ENCODE measurements at places on chromosomes 5 and 9.

DNA sequence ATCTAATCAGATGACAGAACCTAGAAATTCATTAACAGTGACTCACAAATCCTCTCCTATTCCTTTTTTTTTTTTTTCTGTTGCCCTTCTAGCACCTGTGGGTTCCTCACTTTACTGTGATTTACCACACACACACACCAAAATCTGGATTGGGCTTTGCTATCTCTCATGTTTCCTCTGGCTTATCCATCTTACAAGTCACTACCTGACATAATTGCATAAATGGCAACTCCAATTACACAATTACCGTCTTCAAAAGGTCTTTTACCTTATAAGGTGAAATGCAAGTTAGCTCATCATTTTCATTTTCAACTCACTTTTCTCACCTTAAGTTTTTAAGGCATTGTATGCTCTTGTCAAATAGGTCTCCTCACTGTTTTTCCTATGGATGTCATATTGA, 426.3 kb upstream of the MEF2C start:
- no peak for DNase-seq

DNA sequence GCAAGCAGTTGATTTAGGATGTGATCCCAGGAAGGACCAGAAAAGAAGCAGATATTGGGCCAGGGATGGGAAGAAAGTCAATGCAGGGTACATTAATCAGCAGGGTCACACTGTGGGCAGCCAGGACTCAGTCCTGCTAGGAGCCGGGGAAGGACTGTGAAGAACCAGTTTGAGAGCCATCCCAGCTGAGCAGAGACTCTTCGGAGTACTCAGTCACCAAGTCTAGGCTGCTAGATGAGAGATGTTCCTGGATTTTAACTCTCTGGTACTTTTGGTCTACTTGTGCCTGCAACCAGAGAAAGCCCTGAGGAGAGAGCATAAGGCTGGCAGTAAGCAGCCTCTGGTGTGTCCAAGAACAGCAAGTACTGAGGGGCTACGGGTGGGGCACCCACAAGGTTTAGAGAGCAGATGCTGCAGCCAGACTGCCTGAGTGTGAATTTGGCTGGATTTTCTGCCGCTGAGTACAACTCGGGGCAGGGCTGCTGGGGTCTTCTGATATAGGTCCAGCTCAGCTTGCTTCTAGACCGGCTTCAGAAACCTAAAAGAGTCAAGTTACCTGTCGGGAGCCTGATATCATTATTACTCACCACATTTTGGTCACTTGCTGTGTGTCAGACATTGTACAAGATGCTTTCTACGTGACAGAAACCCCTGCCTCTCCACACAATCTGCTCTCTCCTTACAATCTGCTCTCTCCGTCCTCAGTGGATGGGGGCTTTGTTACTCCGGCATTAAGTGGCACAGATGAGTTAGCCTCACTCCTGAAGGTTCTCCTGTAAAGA, 250.2 kb upstream of the GAS1 start:
- DNase-seq: no peak

DNA sequence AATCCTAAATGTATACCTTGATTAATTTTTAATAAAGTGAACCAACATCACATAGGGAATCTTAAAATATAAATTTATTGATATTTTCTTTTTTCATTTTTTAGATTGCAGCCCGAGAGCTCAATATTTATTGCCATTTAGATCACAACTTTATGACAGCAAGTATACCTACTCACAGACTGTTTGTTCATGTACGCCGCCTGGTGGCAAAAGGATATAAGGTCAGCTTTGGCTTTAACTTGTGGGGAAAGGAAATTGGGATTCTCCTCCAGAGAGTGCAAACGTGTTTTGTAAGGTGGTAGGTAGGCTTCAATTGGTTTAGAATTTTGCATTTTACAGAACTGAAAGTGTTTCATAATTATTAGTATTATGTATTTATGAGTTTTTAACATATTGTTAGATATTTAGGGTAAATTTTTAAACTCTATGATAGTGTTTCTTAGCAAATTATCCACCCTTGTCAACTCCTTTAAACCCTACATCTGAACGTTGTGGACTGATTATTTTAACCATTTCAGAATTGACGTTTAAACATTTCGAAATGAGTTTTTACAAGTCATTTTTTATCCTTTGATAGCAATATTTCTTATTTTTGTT, 17.5 kb upstream of the DHFR start:
- peak; percentile 62 for DNase-seq

- no peak for DNase-seq
Observed at GRCh38 chr9:84330246-84330645, 10.3 kb downstream of the SLC28A3 start.

All from H7 (cell line).